HuH-7.5 (cell line): ENCODE measurements at places on chromosomes 12 and 14.

DNA sequence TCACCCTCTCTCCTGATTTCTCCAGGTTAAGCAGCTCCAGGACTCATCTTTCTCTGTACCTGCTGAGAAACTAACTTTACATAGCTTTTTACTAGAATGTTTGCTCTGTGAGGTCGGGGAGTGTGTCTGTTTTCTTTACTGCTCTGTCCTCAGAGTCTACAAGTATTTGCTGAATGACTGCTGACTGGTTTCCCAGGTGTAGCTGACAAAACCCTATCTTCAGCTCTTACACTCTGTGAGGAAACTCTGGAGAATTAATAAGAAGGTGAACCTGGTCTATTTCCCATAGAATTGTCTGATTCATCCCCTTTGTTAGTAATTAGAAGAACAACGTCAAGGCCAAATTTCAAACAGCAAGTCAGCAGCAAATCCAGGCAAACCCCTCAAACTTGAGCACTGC is 226.8 kb downstream of the ZFP36L1 start:
- DNase-seq = no peak

- DNase-seq = no peak
Measured at GRCh38 chr12:110585231-110585799, 2.2 kb upstream of the PPTC7 start.

DNA sequence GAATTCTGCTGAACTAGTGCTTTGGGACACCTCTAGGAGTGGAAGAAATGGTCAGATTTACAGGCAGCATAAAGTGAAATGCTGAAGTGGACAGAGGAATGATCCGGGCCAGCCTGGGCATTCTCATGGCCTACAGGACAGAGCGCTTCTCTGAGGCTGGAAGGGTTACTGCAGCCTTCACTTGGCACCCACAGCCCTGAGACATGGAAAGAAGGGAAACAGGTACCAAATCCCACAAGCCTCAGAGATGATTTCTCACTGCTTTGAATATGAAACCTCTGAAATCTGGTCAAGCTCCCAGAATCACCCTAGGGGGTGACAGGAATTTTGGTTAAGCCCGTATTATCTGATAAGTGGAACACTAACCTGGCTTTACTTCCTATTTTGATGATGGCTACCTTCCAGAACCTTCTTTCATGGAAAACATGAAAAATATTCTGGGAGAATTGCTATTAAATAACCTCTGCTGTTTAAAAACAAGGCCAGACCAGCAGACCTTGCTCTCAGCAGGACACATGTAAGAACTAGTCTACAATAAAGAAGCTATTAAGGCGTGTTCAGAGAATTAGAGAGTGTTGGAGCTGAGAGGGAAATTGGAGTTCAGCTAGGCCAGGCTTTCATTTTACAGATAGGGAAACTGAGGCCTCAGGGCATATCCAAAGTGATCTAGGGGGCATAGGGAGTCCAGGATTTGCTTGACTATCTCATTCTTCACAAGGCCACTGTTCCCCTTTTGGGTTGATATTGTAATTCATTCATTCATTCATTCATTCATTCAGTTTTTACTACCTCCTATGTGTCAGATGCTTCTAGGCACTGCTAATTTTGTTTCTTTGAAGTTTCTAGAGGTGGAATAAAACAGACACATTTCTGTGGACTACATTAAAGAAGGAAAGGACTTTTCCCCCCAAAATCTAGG is 281.5 kb downstream of the ZFP36L1 start:
- no peak for DNase-seq

DNA sequence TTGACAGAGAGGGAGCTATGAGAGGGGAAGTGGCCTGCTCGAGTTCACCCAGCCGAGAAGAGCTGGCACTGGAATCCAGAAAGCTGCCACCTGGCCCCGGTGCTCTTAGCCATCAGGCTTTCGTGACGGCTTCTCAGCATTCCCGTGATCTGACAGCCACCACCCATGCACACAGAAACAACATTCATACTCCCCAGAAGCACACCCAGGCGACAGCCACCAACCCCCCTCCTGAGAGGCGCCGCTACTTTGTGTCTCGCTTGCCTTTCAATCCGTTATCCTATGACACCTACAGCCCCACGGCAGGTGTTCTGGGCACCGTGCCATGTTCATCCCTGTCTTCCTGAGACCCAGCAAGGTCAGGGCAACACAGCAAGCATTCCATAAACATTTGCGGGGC is 31.4 kb downstream of the PSMC1 start:
- DNase-seq = no peak

- DNase-seq = no peak
Measured at GRCh38 chr14:90387206-90387760, 9.5 kb upstream of the CALM1 start.

GRCh38 chr14:104450811-104451401 is 128.7 kb upstream of the C14orf180 start:
- DNase-seq = no peak

- DNase-seq = no peak
Measured at GRCh38 chr14:79639613-79640012, 571.7 kb downstream of the DIO2 start.

- no peak for DNase-seq
Measured at GRCh38 chr12:109452489-109452888, 24.6 kb downstream of the KCTD10 start.

- no peak for DNase-seq
Measured at GRCh38 chr12:116606397-116606796, 47.2 kb downstream of the MAP1LC3B2 start.

GRCh38 chr12:11752403-11753149 is 103.1 kb downstream of the ETV6 start:
- no peak for DNase-seq

DNA sequence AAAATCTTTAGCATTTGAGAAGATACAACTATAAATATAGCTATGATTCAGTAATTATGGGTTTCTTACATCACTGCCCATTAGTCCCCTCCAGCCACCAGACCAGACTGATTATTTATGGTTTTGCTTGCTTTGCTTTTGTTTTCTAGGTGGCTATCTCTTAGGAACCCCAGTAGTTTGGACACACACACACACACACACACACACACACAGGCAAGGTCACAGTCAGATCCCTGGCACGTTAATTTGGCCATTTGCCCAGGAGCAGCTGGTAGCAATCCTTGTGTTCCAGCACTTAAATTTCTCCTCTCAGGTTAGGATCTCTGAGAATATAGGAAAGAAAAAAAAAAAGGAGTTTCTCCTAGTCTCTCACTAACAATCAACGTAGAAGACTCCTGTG is 90.2 kb upstream of the RESF1 start:
- no peak for DNase-seq

DNA sequence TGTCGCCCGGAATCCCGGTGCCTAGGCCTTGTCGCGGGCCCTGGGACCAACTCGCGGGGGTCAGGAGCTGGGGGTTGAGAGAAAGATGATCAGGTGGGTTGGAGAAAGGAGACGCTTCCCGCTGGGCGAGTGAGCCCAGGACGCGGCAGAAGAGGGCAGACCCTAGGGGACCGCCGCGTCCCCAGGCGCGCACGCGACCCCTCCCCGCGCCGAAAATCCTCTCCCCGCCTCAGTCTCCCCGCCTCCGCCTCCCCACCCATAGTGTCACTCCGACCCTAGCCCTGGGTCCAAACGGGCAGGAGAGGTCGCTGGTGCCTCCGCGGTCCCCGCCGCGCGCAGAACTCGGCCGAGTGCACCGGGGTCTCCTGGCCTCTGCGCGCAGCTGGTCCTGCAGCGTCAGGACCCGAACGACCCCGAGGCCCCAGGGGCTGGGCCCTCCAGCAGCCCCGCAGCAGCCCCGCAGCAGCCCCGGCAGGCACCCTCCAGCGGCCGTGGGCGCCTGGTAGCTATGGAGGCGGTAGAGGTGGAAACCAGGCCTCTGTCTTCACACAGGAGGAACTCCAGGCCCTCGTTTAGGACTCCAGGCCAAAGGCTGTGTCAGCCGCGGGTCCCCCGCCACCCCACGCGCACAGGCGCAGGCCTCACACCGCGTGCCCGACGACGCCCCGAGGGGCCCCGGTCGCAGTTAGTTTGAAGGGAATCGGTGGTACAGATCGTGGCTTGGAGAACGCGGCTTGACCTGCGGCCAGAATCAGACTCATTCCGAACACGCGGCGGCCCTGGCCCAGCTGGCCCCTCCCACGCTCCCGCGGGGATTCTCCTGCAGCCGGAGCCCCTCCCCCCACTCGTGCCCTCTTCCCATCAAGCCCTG is 60.1 kb upstream of the EIF5 start:
- no peak for DNase-seq

- DNase-seq = peak; percentile 36
Measured at GRCh38 chr12:50112456-50113218, 601 bp downstream of the COX14 start.

DNA sequence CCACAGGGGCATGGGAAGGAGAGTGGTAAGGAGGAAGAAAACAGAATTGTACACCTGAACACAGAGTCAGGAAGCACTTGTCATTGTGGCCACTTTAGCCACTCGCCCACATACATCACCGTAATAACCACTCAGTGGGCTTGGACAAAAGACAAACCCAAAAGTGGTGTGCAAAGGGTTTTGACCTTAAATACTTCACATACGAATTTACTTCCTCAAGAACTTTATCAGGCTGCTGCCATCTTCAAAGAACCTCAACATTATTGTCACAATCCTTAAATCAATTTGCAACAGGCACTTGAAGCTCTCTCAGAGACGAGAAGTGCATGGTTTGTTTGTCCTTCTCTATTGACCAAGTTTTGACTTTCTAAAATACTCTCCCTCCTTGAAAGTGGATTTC is 187.3 kb upstream of the EGLN3 start:
- no peak for DNase-seq

DNA sequence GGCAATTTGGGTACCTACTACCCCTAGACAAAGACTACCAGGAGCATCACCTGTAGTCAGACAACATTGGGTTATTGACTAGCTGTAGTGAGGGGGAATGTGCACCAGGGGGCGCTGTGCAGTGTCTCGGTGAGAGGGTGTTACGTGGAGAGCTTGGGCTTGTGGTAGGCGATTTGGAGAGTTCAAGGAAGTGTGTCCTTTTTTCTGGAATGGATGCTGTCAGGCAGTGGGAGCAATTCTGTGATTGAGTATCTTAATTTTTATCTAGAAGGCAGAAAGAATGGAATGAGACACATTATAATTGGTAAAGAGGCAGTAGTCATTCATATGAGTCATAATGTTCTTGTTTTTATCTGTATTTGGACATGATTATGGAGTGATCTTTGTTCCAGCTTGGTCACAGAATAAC is 187.7 kb downstream of the GALC start:
- no peak for DNase-seq

GRCh38 chr12:102300824-102301461 is 103.3 kb upstream of the PMCH start:
- DNase-seq = peak; percentile 29

DNA sequence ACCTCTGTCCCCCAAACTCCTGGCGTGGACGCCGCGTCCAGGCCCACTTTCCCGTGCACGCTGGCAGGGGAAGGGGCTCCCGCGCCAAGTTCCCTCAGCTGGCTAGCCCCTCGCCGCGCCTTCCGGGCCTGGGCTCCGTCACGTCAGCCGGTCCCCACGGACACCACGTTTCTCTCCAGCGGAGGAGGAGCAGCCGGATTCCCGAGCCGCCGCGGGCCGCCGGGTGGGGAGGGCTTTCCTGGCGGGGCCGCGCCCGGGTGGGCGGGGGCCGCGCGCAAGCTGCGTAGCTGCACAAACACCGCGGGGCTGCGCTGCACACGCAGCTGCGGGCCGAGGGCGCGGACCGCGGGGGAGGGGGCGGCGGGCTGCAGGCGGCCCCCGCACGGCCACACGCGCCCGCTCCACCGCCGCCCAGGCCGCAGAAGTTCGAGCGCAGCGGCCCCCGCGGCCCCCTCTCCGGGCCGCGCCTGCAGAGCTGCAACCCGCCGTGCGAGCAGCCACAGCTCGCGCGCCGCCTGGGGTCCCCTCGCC is 45.1 kb upstream of the PNMA1 start:
- DNase-seq = peak; percentile 67

- no peak for DNase-seq
Measured at GRCh38 chr14:32332415-32333316, 3.6 kb downstream of the AKAP6 start.

- DNase-seq = no peak
Measured at GRCh38 chr14:103302966-103303365, 31.1 kb upstream of the EIF5 start.

DNA sequence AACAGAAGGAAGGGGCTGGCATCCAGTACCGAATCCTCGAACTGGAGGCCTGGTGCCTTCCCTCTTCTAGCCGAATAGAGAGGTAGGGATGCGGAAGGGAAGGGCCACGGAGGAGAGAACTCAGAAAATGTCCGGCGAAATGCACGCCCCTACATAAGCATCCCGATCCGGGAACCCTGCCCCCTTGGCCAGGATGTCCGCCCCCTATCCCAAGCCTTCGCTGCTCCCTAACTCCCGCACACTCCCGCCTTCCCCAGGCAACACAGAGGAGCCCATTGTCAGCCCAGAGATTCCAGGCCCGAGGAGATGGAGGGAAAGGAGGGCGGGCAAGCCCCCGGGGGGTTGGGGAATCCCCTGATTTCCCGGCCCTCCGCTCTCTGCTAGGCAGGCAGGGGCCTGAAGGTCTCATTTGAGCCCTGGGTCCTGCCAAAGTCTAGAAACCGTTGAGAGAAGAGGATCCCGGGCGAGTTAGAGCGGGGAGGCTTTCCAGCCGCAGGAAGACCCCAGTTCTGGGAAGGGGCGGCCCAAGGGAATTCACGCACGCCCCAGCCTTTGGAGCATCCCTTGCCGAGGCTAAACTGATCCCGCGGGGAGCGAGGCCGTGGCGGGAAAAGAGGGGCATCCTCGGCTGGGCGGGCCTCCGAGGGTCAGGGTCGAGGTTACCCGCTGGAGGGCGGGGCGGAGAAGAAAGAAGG is 569 bp upstream of the ARHGEF40 start:
- peak; percentile 60 for DNase-seq

- DNase-seq = no peak
Measured at GRCh38 chr12:68633614-68634558, 23.2 kb downstream of the RAP1B start.
